ENCODE measurements at places on chromosomes 3 and 15. TPM values are rescaled to one million over a fixed set of nuclear protein-coding genes. Genes with fewer than 3 reads are reported as not detected.

DNA sequence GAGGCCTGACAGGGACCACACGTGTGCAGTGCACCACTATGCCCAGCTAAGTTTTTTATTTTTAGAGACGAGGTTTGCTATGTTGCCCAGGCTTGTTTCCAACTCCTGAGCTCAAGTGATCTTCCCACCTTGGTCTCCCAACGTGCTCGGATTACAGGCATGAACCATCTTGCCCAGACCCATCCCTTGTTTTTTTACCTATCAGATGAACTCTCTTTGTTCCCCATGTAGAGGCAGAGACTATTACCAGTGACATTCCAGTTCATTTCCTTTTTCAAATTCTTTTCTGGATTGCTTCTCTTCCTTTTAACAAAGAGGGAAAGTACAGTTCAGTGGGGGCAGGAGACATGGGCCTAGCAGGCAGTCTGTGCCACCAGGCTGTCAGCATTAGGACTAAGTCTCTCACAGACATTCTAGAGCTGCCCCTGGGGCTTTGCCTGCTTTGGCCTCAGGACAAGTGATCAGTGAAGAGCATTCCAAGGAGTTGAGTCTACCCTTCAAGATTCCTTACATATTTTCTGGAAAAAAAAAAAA lies 103.5 kb upstream of the SLC7A14 start:
- H3K27ac ChIP-seq: peak overlapping the region; percentile 10
- no peaks in the 10 kb centered on the region for H3K36me3 ChIP-seq
- no peak overlapping the region for H3K4me3 ChIP-seq

GRCh38 chr3:127915115-127915936 lies at the start of gene KBTBD12:
KBTBD12 (plus strand) TSS chr3:127915232; CDS start chr3:127923062, 7,830 bp downstream.
- H3K4me1 ChIP-seq: peaks cover 49% of the 10 kb centered on the region
- H3K27me3 ChIP-seq: no peaks in the 10 kb centered on the region
- no peaks in the 10 kb centered on the region for H3K36me3 ChIP-seq
- H3K27ac ChIP-seq: peak within 1 kb of the TSS; percentile 89

DNA sequence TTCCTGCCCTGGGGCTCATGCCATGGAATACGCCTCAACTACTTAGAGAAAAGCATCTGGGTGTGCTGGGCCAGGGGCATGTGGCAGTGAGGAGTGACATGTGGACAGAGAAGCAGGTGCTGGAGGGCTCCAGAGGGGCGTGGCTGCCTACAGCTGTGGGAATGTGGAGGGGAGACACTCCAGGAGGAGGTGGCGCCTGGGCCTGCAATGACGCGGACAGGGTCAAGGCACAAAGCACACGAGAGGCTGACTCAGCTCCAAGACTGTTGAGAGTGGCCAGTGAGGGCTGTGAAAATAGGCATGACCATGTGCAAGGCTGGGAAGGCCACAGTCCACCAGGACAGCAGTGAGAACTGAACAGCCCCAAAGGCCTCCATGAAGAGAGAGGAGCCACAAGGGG lies 48.5 kb downstream of the PTH1R start:
- no peak for DNase-seq
- H3K27ac ChIP-seq: peak overlapping the region; percentile 16
- peaks cover 63% of the 10 kb centered on the region for H3K4me1 ChIP-seq
- H3K27me3 ChIP-seq: no peaks in the 10 kb centered on the region
- H3K4me3 ChIP-seq: no peak overlapping the region

- no peak overlapping the region for H3K27ac ChIP-seq
- DNase-seq: no peak
- H3K4me1 ChIP-seq: no peaks in the 10 kb centered on the region
- no peaks in the 10 kb centered on the region for H3K27me3 ChIP-seq
- no peak overlapping the region for H3K4me3 ChIP-seq
- H3K36me3 ChIP-seq: no peaks in the 10 kb centered on the region
These were observed 61.0 kb upstream of the PPARG start for GRCh38 chr3:12227833-12228232.

- H3K36me3 ChIP-seq: no peaks in the 10 kb centered on the region
- no peaks in the 10 kb centered on the region for H3K4me1 ChIP-seq
- H3K4me3 ChIP-seq: no peak overlapping the region
- H3K27me3 ChIP-seq: no peaks in the 10 kb centered on the region
These were observed 67.5 kb downstream of the TMEM44 start for GRCh38 chr3:194565597-194566190.

GRCh38 chr3:96039632-96040031 lies 774.8 kb upstream of the EPHA6 start:
- H3K4me1 ChIP-seq: no peaks in the 10 kb centered on the region
- H3K27ac ChIP-seq: no peak overlapping the region
- DNase-seq: no peak
- H3K27me3 ChIP-seq: no peaks in the 10 kb centered on the region

DNA sequence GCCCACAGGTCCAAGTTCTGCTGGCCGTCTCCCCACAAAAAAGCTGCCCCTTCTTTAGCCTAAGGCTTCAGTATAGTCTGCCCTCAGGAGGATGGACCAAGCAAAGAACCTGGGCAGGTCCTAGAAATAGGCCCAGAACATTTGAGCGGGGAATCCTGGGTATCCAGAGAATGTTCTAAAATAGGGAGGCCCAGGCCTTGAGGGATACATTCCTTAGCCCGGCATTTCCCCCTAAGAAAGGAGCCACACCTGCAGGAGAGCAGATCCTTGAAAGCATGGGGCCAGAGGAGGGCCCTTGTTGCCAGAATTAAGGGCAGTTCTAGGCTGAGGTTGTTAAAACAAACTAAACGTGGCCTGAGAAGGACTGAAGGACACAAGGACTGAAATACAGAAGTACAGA lies 20.6 kb upstream of the MEX3B start:
- H3K4me1 ChIP-seq: no peaks in the 10 kb centered on the region
- no peaks in the 10 kb centered on the region for H3K36me3 ChIP-seq
- H3K27me3 ChIP-seq: no peaks in the 10 kb centered on the region
- no peak for DNase-seq
- no peak overlapping the region for H3K27ac ChIP-seq
- no peak overlapping the region for H3K4me3 ChIP-seq

- H3K4me3 ChIP-seq: no peak overlapping the region
- H3K36me3 ChIP-seq: no peaks in the 10 kb centered on the region
- no peak for DNase-seq
- H3K27ac ChIP-seq: no peak overlapping the region
- no peaks in the 10 kb centered on the region for H3K27me3 ChIP-seq
These were observed 46.4 kb downstream of the GJD2 start for GRCh38 chr15:34708422-34708821.

The LINGO1 gene
- total RNA-seq: 0.63 TPM

The TFRC gene
- total RNA-seq: 164 TPM

The LCMT2 gene
- 7.7 TPM for total RNA-seq

The ACTRT3 gene
- 3.1 TPM for total RNA-seq

The DNAJB11 gene
- 41.3 TPM for total RNA-seq

Measured in thoracic aorta (tissue), 2 donors.